CD4-positive, alpha-beta T cell treated with Interleukin-15 for 4 hours (primary cell): ENCODE measurements at places on chromosomes 3 and 15.

GRCh38 chr15:77620297-77620696 is 12.4 kb downstream of the LINGO1 start:
- no peak for DNase-seq

- DNase-seq, result no peak
Observed at GRCh38 chr3:127712881-127713771, 40.4 kb downstream of the ABTB1 start.

- DNase-seq, result no peak
Observed at GRCh38 chr3:47473391-47473790, 2.4 kb downstream of the SCAP start.

DNA sequence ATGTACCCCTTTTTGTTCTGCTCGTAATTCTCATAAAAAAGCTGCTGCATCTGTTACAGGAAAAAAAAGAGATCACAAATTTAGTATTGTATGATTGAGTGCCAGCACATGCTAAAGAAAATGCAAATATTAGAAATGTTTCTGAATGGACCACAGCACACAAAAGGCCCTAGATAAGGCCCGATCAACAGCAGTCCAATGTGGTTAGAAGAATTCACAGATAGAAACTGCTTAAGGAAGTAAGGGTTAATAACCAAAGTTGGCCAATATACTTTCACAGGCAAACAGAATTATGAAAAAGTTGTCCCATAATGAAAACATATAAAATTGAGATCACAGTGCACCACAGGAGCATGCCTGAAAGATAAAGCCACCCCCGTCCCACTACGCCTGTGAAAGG is 72.9 kb downstream of the CHSY1 start:
- no peak for DNase-seq

GRCh38 chr3:129650256-129650872 is 43.9 kb upstream of the PLXND1 start:
- DNase-seq, result peak; percentile 47

GRCh38 chr15:51022206-51022605 is 72.5 kb downstream of the TNFAIP8L3 start:
- DNase-seq, result no peak

DNA sequence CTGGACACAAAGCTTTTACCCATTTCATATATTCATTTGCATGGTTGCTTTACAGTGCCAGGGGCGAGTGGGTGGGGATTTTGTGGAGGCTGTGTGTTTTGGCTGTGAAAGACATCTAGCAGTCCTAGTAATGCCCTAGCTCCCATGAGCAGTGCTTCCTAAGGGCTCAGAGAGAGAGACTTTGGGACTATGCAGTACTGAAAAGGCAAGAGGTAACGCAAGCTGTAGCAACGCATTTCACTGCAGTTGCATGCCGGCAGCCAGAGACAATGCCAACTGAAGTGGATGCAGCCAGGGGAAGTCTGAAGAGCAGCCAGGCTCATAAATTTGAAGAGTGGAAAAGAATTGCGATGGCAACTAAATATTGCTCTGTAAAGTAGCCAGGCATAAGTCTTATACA is 27.4 kb upstream of the ATP10A start:
- no peak for DNase-seq

GRCh38 chr3:49628249-49628648 is 45.9 kb upstream of the APEH start:
- no peak for DNase-seq

DNA sequence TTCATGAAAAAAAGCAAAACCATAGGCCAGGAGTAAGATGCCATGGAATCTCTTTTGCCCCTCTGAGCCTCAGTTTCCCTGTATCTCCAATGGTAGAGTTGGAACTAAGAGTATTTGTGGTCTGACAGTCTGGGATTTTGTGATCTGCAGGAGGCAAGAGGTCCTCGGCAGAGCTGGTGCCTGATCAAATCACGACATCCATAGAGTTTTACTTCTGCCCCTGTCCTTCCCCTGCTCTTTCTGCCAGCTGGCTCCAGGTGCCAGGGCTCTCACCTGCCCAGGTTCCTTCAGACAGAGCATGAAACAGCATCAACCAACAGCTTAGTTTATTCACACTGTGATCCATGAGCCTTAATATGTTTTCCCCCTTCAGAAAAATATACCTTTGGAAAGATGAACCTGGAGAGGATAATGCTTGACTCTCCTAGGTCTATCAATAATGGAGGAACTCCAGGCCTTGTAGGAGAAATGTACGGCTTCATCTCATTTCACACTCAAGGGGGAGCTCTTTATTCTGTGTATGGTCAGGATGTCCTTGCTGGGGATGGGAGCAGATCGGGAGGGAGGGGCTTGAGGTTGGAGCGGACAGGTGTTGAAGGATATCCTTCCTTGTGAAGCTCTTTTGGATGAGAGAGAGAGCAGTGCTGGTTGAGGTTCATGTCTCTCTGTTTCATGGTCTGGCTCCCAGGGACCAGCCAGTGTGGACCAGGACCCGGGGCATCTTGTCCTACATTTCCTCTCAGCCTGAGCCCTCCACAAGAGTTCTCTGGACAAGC is 309.9 kb downstream of the RPLP1 start:
- no peak for DNase-seq
